ENCODE measurements at places on chromosomes 3 and 15.

GRCh38 chr3:143166376-143166775 lies 46.8 kb downstream of the CHST2 start:
- no peak for DNase-seq

DNA sequence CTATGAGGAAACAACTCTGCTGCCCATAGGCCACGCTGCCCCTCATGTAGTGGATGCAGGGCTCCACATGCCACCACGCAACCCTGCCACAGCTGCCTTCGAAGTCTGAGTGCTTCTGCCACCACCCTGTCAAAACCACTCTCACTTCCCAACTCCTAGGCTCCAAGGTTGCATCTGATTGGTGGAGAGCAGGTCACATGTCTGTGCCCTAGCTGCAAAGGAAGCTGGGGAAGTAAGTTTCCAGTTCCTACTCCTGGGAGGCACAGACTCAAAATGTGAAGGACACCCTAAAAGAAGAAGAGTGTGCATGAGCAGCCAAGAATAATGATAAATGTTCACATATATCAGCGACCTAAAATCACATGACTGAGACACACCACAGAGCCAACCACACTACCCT lies 31.9 kb upstream of the TICRR start:
- DNase-seq = no peak

GRCh38 chr3:54819946-54820345 lies 107.9 kb downstream of the LRTM1 start:
- DNase-seq = no peak

DNA sequence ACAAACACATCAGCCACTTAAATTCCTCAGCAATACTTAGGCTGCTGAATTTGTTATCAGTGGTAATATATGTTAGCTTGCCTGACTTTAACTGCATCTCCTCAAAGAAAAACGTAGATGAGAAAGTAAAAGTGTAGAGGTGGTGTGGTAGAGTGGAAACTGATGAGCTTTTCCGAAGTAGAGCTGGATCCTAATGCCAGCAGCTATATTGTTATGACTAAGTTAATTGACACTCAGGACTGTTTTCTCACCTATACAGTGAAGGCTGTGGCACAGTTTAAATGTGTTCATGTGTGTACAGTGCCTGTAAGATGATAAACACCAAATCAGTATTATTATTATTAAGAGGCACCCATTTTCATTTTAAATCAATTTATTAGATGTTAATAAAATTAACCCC lies 174.9 kb downstream of the TNIK start:
- DNase-seq = no peak

DNA sequence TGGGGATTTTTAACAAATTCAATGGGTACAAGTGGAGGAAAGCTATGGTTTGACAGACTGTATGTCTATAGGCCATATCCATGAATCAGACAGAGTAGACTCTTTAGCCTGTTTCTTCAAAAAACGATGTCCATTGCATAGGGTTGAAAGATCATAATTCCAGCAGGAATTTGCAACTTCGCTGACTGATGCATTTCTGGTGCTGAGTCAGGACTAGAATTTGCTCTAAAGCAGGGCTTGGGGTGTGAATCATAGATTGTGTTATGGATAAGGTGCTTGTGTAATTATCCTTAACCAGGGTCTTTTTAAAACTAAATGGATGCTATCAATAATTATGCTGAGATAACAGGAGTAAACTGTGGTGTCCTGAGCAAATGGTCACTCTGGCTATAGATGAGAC lies 200.4 kb upstream of the TBC1D5 start:
- no peak for DNase-seq

GRCh38 chr3:36663666-36664291 lies 100.6 kb downstream of the DCLK3 start:
- DNase-seq = no peak
